ENCODE measurements at places on chromosomes 11 and 22.

DNA sequence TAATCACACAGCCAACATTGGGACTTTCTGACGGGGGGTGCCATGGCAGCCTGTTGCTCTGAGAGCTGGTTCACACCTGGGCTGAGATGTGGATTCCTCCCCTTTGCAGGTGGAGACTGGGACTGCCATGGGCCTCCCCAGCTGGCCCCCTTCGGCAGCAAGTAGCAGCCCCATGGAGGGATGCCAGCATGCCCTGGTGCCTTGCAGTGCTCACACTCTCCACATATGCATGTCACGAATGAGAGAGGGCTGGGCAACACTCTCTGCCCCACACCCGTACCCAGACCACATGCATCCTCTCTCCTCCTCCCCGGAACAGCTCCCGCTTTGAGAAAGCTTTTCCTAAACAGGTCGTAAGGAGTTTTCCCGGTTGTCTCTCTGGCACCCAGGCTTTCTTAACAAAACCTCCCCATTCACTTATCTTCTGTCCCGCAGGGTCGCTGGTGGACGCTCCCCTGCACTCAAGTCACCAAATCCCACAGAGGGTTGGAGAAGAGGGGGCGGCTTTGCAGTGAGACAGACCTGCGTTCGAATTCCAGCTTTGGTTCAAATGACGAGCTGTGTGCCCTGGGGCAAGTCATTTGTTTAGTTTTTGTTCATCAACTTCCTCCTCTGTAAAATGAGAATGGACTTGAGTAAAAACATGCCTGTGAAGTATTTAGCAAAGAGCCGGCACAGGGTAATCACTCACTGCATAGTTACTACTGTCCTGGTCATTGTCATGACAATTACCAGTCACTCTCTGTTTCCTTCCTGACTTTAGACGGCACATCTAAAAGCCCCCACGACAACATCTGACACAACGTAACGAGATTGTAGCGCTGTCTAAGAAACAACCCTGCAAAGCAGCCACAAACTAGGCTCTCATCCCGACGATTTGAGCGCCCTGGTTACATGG is 231.3 kb upstream of the B3GAT1 start:
- no peak for DNase-seq

DNA sequence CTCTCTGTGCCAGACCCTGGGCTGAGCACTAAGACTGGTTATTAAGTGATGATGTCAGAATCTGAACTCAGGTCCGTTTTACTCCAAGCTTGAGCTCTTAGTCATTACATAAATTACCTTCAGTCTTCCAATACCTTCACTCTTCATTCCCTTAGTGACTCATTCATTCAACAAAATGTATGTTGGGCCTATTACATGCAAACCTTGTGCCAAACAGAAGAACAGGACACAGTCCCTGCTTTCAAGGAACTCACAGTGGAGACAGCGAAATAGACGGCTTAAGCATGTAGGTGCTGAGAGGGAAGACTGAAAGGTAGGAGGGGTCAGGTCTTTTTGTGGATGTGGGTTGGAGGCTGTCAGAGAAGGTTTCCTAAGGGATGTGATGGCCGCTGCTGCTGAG is 3.3 kb downstream of the KCTD14 start:
- DNase-seq = no peak

- DNase-seq = no peak
Observed at GRCh38 chr11:116114198-116114651, 610.0 kb upstream of the CADM1 start.

- DNase-seq = no peak
Observed at GRCh38 chr22:36194971-36195370, 6.6 kb downstream of the APOL4 start.

- no peak for DNase-seq
Observed at GRCh38 chr22:50307890-50308596, 597 bp upstream of the PLXNB2 start.

- DNase-seq = no peak
Observed at GRCh38 chr11:85028329-85029101, 598.6 kb downstream of the DLG2 start.

DNA sequence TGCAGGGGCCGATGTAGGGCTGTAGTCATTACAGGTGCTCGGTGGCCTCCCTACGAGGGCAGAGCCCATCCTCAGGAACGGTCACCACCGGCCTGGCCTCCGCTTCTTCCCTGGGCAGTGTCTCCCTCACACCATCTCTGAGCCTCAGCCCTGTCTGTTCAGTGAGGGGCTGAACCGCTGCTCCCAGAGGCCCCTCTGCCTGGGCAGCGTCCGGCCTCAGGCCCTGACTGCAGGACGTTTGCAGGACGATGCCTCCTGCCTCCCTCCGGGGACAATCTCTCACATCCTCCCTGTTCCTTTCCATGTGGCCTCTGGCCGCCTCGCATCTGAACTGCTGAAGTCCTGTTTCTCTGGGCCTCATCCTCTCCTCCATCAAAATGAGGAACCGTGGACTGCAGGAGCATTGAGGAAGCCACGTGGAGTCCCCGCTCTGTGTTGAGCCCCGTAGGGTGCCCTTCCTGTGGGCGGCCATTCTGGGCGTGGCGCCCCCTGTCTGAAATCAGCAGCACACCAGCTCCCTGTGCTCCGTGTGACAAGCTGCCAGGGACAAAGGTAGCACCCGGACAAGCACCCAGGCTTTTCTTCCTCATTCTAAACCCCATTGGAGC is 933.5 kb downstream of the BRD1 start:
- no peak for DNase-seq

- no peak for DNase-seq
Observed at GRCh38 chr11:57479911-57480310, 19.6 kb downstream of the RTN4RL2 start.

DNA sequence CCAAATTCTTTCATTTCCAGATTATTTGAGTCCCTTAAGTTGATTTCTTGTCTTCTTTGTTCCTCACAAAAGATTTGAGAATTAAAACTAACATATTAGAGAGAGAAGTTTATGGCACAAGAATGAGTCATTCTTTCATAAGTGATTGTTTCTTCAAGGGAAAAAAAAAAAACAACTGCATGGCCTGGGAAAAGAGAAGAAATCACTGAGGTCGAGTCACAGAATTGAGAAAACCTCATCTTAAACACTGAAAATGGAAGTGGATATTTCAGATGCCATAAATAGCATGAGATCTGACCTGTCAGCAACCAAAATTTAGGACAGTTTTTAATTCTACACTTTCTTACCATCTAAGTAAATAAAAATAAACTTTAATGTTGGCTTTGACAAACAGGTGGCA is 87.2 kb downstream of the CWF19L2 start:
- DNase-seq = no peak

DNA sequence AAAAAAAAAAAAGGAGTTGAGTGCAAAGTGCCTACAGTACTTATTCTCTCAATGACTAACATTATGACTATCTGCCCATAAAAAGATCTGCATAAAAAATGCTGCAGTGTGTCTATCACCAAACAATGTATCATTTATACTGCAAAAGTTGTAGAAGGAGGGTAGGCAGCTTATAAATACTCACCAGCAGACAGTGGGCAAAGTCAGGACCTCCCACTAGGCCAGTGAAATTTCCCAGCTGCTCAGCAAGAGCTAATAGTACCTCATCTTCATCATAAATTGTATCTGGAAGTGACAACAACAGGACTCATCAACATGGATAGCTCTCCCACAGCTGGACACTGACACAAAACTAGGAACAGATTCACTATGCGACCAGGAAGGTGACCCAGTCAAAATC is 1.6 kb downstream of the PPP2R1B start:
- no peak for DNase-seq

DNA sequence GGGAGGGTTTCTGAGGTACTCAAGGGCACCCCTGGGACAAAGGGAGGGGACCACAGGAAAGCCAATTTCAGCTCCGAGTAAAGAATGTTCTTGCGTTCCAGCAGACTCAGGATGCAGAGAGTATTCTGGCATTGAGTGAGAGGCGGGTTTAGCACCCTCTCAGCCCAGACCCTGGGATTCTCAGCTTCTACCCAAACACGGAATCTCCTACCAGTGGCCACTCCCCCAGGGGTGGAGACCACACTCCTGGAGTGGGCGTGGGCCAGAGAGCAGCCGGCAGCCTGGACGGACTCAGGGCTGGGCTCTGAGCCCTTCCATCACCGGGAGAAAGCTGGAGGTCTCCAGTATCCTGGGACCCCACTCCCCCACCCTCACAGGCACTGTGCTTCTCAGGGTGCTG is 26.1 kb upstream of the TTLL12 start:
- no peak for DNase-seq

- no peak for DNase-seq
Observed at GRCh38 chr11:113681282-113681681, 24.8 kb downstream of the TMPRSS5 start.

GRCh38 chr11:122632181-122632824 is 23.2 kb upstream of the UBASH3B start:
- DNase-seq = no peak

GRCh38 chr22:20994902-20995241 is 7.0 kb downstream of the THAP7 start:
- DNase-seq = no peak

- DNase-seq = no peak
Observed at GRCh38 chr11:69925366-69926196, 106.4 kb upstream of the FGF3 start.

GRCh38 chr11:121282386-121282785 is 10.2 kb upstream of the SC5D start:
- no peak for DNase-seq

DNA sequence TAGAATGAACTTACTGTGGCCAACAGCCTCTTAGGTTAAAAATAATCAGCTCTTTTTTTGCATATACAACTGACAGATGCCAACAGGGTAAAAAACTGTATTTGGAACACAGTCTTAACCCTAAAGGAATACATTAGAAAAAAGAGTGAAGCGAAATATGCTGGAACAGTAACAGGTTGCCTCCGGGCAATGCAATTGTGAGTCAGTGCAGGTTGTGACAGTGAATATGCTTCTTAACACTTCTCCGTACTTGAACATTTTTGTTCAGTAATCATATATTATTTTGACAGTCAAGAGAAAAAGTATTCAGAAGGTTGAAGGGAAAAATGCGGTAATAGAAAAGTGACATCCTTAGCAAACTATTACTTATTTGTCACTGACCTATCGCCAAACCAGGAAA is 98.5 kb downstream of the DBX1 start:
- DNase-seq = no peak

DNA sequence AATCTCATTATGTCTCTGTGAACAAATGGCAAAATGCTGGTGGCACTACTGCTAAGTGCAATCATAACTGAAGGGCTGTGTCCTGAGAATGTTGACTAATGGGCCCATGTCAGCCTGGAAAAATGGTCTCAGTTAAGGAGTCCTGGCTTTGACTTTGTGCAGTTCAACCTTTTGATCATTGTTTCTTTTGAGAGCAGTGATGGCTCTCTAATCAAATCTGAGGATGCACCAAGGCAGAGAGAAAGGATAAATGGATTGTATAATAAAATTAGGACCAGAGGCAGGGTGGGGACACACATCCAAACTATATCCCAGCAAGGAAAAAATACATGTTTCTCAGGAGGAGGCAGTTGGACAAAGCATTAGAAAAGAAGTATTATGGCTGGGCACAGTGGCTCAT is 59.6 kb upstream of the SYN3 start:
- DNase-seq = no peak

- DNase-seq = no peak
Observed at GRCh38 chr11:72735495-72736027, 16.6 kb downstream of the ARAP1 start.

DNA sequence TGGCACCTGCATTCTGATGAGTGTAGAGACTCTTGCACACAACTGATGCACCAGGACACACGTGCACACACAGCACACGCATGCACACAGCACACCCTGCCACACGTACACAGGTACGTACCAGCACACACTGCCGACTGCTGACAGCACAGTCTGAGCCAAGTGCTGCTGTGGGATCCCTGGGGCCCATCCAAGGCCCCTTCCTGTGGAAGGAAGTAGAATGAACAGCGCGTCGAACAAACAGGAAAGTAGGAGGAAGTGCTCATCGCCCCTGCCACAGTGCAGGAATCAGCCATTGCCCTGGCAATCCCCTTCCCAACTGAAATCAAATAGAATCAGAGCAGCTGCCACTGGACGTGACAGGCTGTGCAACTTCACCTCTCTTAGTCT is 57.9 kb downstream of the CD82 start:
- no peak for DNase-seq

Measured in GOT3 (cell line).